ENCODE measurements at places on chromosomes 1 and 21.

- no peak for DNase-seq
Measured at GRCh38 chr1:64327119-64327518, 123.7 kb downstream of the UBE2U start.

DNA sequence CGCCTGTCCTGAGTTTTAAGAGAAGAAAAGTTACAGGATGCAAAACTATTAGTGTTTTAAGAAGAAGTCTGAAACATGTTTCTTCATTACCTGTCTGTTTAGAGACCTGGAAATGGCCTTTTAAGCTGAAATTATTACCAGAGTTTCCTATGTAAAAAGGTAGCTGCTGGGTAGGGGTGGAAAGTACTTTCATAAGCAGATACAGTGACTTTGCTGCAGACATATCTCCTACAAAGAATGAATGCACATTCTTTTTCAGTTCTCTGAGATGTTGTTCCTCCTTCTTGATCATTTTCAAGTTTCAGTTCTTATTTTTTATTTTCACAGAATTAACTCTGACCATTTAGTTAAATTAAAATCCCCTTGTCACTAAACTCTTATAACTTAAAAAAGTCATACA is 1329.6 kb downstream of the KCNT2 start:
- DNase-seq, result no peak

GRCh38 chr21:25733859-25734653 is 648 bp downstream of the ATP5PF start:
- DNase-seq, result no peak

DNA sequence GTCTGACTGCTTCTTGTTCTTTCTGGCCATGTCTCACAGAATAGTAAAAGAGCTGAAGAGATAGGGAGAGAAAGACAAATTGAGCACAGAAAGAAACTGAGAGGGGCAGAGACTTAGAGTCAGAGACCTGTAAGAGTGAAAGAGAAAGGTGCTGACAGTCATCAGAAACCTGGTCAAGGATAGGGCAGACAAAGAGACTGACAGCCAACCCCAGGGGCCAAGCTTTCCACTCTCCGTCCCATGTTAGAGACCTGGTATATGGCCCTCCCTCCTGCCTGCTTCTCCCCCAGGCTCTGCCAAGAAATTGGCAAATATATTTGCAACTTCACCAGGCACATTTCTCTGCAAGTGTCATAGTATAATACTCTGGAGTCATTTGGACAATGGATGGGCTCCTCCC is 64.6 kb downstream of the RHBG start:
- no peak for DNase-seq

DNA sequence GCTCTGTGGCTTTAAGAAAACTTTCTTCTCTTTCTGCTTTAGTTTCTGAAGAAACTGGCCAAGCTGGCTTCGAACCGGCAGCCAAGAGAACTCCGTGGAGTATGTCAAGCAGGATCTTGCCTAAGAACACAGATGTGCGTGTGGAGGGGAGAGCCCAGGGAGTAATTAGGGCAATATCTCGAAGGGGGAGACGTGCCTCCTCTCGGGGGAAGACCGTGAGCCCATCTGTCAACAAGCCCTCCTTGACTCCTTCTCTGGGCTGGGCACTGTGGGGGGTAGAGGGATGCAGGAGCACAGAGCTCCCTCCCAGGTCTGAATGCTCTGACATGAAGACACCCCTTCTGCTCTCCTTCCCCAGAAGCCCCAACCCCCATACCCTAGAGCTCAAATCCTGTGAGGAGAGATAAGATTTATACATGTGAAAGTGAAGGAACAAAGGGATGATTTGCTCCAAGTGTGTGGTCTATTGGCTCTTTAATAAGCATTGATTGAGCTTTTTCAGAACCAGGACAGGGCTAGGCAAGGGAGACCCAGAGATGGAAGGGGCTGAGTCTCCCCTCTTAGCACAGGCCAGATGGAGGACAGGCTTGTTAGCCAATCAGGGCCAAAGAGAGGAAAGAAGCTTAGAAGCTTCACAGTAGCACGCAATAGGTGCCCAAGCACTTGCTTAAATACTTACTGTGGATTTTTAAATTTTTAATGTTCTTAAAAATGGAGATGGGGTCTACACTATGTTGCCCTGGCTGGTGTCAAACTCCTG is 37.5 kb downstream of the EDN2 start:
- no peak for DNase-seq

DNA sequence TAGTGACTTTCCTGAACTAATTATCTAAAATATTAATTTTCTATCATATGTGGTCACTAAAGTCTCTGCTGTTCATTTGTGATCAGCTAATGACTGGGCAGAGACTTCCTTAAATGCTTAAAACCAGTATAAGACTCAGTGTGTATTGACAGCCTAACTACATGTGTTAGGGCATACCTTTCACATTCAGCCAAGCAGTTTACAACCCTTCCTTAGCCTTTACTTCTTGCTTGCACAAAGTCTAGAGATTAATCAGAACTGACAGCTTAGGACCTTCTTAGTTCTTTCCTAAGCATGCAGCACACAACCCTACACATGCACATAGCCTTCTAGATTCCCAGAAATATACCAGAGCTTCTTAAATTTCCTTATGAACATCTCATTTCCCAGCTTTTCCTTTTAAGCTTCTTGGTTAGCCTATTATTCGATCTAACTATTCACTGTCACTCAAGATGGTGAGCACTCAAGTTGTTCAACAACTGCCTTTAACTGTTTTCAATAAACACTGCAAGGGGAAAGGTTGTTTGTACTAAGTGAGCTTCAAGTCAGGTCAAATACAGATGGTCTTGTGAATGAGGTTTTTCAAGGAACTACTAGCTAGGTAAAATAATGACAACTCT is 13.4 kb downstream of the EYA3 start:
- DNase-seq, result no peak

DNA sequence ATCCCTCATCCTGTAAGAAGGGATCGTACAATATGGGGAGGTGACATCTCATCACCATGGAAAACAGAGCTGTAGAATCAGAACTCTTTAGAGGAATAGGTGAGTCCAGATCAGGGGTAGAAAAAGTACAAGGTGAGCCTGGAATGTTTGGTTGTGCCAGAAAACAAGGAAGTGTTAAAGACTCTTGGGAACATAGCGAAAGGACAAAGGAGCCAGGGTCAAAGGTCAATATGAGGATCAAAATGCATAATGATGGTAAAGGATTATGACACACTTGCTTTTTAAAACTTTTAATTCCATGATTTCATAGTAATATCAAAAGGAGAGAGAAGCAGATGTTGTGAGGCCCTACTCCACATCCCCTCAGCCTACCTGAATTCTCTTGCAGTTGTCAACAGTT is 19.2 kb upstream of the TRIM33 start:
- no peak for DNase-seq

DNA sequence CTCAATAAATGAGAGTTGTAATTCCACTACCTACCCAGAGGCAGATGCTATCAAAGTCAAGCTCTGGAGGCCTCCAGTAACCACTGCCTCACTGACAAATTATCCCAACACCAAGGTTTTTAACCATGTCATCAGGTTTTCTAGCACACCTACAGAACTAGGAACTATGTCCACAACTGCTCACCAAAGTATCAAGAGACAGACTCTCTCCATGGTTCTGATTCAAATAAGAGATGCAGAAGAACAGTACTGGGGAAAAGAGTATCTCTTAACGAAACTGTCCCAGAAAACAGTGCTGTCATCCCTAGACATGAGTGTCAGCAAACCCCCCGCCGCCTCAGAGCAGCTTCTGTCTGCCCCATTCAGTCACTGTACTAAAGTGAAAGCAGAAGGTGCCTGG is 301.7 kb downstream of the OMA1 start:
- DNase-seq, result no peak

- no peak for DNase-seq
Measured at GRCh38 chr1:211375146-211375818, 48.6 kb downstream of the TRAF5 start.

GRCh38 chr1:75124510-75124909 is 9.7 kb upstream of the LHX8 start:
- DNase-seq, result peak; percentile 74

DNA sequence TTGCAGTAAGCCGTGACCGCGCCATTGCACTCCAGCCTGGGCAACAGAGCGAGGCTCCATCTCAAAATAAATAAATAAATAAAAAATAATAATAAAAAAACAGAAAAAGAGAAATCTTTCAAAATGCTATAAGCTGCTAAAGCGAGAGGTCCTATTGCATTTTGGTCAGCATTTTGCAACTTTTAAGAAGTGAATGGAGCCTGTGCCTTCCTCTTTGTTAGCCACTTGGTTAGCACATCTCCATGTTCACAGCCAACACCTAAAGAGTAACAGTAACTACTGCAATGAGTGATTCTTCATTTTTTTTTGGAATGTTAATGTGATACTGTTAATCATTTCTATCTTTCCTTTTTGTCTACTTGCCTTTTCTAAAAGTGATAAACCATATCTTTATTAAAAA is 80.6 kb downstream of the ERG start:
- DNase-seq, result no peak

DNA sequence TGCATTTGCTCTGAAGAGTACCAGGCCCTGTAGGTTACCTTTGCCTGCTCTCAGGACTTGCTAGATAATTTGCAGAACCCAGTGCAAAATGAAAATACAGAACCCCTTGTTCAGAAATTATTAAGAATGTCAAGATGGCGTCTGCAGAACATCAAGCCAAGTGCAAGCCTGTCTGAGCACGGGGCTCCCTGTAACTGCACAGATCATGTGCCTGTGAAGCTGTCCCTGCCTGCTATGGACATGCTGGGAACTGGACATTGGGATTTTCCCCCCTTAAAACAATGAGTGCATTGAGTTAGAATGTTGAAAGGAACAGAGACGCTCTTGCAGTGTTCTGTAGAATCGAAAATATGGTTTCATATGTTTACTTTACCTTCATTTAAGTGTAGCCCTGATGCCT is 2.9 kb downstream of the CLDN14 start:
- DNase-seq, result no peak

DNA sequence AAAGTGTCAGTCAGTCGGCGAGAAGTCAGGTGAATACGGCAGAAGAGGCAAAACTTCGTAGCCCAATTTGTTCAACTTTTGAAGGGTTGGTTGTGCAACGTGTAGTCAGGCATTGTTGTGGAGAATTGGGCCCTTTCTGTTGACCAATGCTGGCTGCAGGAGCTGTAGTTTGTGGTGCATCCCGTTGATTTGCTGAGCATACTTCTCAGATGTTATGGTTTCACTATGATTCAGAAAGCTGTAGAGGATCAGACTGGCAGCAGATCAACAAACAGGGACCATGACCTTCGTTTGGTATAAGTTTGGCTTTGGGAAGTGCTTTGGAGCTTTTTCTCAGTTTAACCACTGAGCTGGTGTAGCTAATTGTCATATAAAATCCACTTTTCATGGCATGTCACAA is 190.2 kb upstream of the ADAMTS5 start:
- DNase-seq, result no peak

DNA sequence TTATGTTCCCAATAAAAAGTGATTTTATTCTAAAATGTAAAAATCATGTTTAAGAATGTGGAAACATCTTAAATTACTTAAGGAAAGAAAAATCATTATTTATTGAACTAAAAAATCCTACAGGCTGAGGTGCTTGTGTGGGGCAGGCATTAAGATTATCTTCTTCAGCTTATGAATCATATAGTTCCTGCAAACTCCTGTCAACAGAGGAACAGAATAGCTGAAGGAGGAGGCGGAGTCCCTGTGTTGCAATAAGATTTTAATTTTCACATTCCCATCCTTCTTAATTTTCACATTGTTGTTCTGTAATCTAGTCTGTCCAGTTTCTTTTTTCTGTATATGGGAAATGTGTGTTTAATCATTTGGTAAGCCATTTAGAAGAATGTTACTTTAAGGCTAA is 20.6 kb upstream of the OLFML3 start:
- no peak for DNase-seq

GRCh38 chr1:201734786-201735185 is 94.2 kb upstream of the IPO9 start:
- DNase-seq, result no peak

DNA sequence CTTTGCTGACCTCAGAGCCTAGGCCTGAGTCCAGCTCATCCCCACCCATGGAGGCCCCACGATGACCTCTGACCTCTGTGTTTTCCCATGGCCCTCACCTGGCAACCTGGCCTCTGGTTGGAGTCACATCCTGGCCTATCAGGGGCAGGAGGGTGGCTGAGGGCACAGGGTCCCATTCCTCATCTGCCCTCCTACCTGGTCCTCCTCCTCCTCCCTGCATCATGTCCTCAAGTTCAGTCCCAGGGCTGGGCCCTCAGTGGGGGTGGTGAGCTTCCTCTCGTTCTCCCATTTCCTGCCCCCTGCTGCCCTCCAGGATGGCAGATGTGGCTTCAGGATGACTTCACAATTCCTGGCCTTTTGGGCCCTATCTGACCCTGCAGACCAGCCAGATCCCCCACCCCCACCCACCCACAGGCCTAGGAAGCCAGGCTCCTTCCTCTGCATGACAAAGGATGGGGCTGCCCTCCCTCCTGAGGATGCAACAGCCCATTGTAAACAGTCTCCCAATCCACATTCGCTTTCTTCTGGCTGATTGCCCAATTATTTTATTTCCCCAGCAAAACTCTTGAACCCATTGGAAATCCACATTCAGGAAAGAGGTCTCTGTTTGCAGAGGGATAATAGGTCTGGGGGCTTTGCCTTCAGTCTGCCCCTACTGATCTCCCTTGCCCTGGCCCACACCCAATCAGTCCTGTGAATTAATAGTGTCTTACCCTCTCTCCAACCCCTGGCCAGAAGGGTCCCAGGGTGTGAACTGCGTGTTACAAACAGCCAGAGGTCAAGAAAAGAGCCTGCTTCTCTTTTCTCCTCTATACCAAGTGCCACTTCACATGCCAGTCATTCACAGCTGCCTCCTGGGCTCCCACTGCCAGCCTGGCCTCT is 10.3 kb upstream of the LEFTY1 start:
- no peak for DNase-seq

DNA sequence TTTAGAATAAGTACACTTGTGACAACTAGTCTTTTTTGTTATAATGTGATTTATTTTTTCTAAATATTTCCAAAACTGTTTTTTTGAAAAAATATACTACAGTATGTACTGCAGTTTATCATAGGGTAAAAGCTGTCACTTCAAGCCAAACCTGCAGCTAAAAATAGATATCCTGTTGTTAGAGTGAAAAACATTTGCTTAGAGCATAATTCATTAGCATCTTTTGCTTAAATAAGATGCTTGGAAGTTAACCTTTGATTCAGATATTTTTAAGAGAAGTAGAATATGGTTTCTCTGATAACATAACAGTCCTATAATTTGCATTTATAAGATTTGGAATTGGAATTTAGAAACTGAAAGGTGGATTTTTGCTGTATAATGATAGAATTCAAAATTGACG is 21.5 kb downstream of the PRKACB start:
- no peak for DNase-seq

All from osteocyte (in vitro differentiated cells).